Vagina (tissue), 2 donors: ENCODE measurements at places on chromosomes 4 and X. TPM values are rescaled to one million over a fixed set of nuclear protein-coding genes. Genes with fewer than 3 reads are reported as not detected.

GRCh38 chrX:154096140-154097002 lies 1.1 kb downstream of the MECP2 start:
- no peaks in the 10 kb centered on the region for H3K27me3 ChIP-seq
- H3K4me1 ChIP-seq: peaks cover 31% of the 10 kb centered on the region
- peak overlapping the region; percentile 97 for H3K27ac ChIP-seq
- DNase-seq: no peak
- no peaks in the 10 kb centered on the region for H3K36me3 ChIP-seq
- H3K4me3 ChIP-seq: peak overlapping the region; percentile 68

GRCh38 chr4:121340247-121340646 lies 40.6 kb downstream of the QRFPR start:
- no peak overlapping the region for H3K4me3 ChIP-seq
- no peak for DNase-seq
- H3K4me1 ChIP-seq: no peaks in the 10 kb centered on the region

GRCh38 chr4:138522366-138522765 lies 280.2 kb upstream of the SLC7A11 start:
- no peaks in the 10 kb centered on the region for H3K4me1 ChIP-seq
- no peaks in the 10 kb centered on the region for H3K36me3 ChIP-seq
- no peak overlapping the region for H3K27ac ChIP-seq
- no peaks in the 10 kb centered on the region for H3K27me3 ChIP-seq
- H3K4me3 ChIP-seq: no peak overlapping the region

DMP1 gene
- not detected for total RNA-seq

MAGEA9 gene
- total RNA-seq: not detected

SHISA3 gene
- total RNA-seq: 4.4 TPM
